ENCODE measurements at places on chromosomes 4 and X. TPM values are rescaled to one million over a fixed set of nuclear protein-coding genes. Genes with fewer than 3 reads are reported as not detected.

POU4F2 gene
- total RNA-seq: not detected

GRCh38 chr4:12889054-12889453 is 595.1 kb downstream of the RAB28 start:
- no peak for DNase-seq

- no peak for DNase-seq
These were observed 254.6 kb downstream of the GASK1B start for GRCh38 chr4:157918036-157918832.

GRCh38 chr4:121227341-121227792 is 63.2 kb upstream of the TNIP3 start:
- DNase-seq: no peak

DNA sequence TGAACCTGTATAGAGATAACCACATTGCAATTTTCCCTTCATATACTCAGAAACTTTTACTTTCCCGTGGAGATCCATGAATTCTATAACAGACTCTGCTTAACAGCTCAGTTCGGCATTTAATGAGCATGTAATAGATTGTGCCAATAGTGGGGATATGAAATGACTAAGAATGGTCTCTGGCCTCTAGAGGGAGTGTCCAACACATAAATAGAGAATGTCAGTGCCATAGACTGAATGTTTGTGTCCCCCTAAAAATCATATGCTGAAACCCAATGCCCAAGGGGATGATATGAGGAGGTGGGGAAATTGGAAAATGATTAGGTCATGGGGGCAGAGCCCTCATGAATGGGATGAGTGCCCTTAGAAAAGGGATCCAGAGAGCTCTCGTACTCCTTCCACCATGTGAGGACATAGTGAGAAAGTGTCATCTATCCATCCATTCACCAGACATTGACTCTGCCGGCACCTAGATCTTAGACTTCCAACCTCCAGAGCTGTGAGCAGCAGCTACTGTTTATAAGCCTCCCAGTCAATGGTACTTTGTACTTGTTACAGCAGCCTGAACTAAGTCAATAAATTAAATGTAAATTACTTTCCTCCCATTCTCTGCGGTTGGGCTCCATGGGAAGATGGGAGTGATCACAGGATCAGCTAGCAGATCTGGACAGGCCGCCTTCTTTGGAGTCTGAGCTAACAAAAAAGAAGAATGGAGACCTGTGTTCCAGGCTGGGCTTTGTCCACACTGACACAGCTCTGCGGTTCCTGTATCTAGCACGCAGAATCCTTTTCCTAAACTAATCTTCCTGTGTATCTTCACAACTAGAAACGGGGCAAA is 28.1 kb upstream of the HPSE start:
- DNase-seq: no peak

- DNase-seq: no peak
These were observed 56.6 kb upstream of the C4orf54 start for GRCh38 chr4:99714179-99714578.

GRCh38 chr4:137345597-137345996 is 186.7 kb downstream of the PCDH18 start:
- no peak for DNase-seq

DNA sequence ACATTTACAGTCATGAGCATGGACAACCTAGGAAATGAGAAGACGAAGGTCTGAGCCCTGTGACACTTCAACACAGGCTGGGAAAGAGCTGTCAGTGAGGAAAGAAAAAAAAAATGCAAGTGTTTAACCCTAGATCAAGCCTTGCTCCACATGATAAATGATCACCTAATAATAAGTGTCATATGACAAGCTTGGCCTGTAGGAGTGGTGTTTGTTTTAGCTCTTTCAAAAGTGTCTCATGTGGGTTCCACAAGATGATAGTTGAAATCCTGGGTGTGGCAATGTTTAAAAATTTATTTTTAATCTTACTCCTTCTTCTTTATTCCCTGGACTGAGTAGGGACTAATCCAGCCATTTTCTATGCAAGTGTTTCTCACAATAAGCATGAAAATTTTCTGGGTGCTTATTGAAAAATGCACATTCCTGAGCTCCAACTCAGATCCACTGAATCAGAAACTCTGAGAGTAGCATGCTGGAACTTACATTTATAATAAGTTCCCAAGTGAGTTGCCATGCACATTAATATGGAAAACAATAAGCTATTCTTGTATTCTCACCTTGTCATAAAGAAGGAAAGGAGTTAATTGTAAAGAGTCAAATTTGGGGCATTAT is 138.3 kb downstream of the AREG start:
- DNase-seq: no peak

MGAT4D gene
- not detected for total RNA-seq

TCEAL6 gene
- total RNA-seq: not detected

- peak; percentile 57 for DNase-seq
These were observed 236.7 kb upstream of the PGRMC2 start for GRCh38 chr4:128524311-128524710.

- no peak for DNase-seq
These were observed 64.4 kb upstream of the C4orf54 start for GRCh38 chr4:99722006-99722405.

GRCh38 chr4:36303426-36304137 is 22.2 kb downstream of the DTHD1 start:
- no peak for DNase-seq

TMSB15A gene
- total RNA-seq: 1.9 TPM

DNA sequence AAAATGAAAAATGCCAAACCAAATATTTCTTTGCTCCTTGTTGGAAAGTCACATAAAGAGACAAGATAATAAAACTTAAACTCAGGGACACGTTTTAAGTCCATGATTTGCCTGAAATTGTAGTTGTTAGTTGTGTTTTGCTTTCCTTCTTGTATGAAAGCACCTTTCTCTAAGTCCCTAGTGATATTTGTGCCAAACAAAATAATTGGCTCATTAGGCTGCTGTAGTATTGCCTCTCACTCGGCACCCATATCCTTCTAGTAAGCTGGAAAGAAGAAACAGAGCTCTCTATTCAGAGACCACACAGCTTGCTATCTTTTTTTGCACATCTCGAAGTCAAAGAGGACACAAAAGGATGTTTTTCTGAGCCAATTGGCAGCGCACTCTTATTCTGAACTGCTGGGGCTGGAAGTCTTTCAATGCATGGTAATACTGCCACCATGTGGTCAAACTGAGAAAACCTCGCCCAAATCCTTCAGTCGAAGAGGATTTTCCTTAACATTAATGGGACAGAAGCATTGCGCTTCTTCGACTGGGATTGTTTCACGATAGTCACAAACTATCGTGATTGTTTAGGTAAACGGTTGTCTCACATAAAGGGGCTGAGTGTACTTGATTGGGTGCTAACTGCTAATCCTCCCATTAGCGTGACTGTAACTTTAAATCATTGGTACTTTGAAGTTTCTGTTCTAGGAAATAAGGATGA is 571.9 kb upstream of the LCORL start:
- DNase-seq: peak; percentile 45

GPR119 gene
- total RNA-seq: not detected

ATP6AP2 gene
- total RNA-seq: 167 TPM

DNA sequence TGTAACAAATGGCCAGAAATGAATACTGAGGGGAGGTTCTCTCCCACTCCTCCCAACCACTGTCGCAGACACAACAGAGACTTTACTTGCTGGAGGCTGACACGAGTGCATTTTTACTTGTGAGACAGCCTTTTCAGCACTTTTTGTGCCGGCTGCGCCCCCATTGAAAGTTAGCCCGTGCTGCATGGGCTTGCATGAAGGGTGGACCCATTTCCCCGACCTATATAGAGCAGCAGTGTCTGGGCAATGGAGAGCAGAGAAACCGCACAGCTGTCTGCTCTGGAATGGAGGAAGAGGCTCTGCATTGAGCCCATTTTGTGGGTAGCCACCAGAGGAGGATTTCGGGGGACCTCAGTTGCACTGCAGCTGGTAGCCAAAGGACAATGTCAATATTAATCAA is 208.8 kb downstream of the UGT8 start:
- DNase-seq: no peak

DNA sequence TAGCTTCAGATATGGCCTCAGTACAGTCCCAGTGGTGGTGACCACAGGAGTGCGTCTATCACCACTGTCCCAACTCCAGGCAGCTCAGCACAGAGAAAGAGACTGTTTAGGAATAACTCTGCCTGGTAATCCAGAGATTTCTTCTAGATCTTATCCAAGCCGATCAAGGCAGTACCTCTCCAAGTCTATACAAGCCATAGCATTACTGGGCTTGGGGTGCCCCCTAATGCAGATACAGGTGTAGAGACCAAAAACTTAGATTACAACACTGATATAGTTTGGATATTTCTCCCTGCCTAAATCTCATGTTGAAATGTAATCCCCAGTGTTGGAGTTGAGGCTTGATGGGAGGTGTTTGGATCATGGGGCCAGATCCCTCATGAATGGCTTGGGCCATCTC is 100.9 kb downstream of the PTCHD1 start:
- no peak for DNase-seq

DNA sequence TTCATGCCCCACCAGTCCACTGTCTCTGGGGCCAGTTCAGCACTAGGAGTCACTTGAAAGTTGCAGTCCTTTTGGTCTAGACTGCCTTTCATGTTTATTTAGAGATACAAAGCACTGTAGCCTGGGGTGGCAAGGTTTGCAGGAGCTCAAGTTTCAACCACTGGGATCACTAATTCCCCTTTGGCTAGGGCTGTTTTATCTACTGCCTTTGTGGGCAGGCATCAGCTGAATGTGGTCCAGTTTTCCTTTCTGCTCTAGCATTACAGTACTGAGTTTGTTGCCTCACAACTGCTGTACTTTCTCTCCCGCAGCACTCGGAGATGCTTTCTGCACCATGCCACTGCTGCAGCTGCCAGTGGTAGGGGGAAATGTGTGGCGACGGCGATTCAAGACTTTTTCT is 222.3 kb upstream of the HDX start:
- no peak for DNase-seq

DNA sequence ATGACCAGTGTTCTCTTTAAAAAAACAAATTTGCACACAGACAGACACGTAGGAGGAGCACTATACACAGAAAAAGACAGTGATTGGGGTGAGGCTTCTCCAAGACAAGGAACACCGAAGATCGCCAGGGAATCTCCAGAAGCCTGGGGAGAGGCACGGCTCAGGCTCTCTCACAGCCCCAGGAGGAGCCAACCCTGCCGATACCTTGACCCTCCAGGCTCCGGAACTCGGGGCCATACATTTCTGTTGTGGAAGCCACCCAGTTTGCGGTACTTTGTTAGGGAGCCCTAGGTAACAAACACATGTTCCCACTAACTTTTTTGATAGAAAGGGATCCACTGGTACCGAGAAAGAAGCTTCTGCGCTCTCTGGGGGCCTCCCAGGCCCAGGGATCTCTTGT is 55.8 kb downstream of the DCTD start:
- no peak for DNase-seq

DNA sequence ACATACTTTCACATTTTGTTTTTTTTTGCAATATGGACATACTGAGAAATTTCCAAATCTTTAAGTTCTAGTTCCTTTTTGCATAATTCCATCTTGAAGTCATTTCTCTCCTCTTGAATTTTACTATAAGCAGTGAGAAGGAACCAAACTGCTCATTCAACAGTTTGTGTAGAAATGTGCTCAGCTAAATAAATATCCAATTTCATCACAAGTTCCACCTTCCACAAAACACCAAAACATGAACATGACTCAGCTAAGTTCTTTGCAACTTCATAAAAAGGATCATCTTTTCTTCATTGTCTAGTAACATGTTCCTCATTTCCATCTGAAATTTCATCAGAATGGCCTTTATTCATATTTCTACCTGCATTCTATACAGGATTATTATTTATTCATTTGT is 77.3 kb upstream of the FGF13 start:
- DNase-seq: no peak

DNA sequence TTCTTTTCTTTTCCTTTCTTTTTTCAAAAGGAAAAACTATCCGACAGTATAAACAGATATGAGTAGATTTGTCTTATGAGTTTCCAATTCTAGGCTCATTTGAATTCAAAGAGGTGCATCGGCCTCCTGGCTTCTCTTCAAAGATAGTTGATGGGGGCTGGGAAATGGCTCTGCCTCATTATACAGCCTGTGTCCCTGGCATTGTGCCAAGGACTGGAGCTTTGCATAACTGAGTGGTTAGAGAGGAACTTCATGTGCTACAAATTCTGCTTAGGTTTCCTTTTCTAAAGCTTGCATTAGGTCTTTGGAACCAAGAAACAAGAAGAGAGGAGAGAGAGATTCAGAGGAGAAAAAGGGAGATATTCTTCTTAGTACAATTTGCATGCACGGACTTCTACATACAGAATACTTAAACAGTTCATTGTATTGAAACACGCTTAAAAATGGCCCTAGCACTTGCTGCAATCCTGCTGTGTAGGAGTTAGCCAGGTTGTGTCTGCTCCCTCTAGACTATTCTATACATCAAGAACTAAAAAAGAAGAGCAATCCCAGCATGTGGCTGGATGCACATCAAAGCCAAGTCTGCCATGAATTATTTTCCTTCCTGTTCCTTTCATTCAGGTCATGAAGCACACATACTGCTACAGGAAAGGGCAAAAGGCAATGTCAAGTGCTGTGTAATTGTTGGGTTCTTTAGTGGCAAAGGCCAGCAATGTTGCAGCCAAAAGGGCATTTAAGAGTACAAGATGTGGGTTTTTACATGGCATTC is 70.9 kb downstream of the INTS12 start:
- no peak for DNase-seq

DNA sequence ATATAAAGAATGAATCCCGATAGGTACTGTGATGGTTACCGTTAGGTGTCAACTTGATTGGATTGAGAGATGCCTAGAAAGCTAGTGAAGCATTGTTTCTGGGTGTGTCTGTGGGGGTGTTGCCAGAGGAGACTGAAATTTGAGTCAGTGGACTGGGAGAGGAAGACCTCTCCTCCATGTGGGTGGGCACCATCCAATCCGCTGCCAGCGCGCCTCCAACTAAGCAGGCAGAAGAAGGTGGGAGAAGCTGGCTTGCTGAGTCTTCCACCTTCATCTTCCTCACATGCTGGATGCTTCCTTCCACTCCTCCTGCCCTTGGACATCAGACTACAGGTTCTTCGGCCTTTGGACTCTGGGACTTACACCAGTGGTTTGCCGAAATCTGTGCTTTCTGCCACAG is 40.1 kb downstream of the WFS1 start:
- no peak for DNase-seq

GRCh38 chr4:8742546-8742945 is 129.1 kb downstream of the HMX1 start:
- DNase-seq: no peak

DNA sequence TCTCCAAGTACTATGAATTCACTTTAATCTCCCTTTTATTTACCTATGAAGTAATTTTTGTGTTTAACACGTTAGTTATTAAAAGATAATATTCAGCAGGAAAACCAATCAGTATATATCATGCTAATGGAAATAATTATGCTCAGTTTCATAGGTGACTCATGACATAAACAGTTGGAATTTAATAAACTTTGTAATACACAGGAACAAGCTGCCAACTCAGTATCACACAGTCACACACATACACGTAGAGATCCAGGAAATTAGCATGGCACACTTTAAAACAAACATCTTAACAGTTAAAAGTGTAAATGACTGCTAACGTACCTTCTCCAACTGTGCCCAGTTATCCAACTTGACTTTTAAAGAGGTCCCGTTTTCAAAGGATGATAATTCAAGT is 2.3 kb downstream of the SPATA4 start:
- DNase-seq: no peak

- DNase-seq: no peak
These were observed 51.1 kb downstream of the C4orf51 start for GRCh38 chr4:145731028-145731427.

PLXNA3 gene
- total RNA-seq: 82.6 TPM

NCAPG gene
- total RNA-seq: 26.9 TPM

CFAP299 gene
- total RNA-seq: not detected

PF4V1 gene
- not detected for total RNA-seq

- peak; percentile 79 for DNase-seq
These were observed 59.4 kb downstream of the POLR2B start for GRCh38 chr4:57037982-57038604.
